Muscle of back (tissue), 13 donors: ENCODE measurements at places on chromosomes 6 and 20.

DNA sequence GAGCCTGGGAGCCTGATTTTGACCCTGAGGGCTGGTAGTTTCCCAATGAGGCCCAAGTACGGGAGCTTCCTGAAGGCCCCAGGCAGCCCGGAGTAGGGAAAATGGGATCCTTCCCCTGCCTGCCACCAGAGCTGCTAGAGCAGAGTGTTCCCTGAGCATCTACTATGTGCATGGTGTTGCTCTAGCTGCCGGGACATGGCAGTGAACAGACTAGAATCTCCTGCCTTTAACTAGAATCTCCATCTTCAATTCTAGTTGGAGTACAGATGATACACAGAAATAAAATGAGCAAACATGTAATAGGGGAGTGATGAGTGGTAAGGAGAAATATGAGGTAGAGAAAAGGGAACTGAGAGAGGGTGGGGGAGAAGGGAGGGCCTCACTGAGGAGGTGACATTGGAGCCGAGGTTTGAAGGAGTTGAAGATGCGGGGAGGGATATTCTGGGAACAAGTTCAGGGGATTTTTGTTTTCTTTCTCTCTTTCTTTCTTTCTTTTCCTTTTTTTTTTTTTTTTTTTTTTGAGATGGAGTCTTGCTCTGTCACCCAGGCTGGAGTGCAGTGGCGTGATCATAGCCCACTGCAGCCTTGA, 18.5 kb downstream of the VSTM2L start:
- no peak for DNase-seq

DNA sequence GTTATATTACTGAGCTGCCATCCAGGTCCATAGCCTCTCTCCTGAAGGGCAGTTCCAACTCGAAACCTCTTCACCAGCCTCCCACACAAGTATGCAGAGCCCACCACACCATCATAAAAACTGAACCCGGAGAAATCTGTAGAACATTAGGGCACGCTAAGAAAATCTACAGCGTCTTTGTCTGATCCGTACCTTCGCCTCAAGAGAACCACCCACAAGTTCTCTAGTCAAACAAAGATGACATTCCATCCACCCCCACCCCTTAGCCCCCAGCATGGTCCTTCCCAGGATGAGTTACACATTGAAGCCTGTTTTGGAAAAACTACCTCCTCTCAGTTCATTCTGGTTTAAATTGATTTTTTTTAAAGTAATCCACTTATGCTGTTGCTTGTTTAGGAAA, 219.7 kb downstream of the ZMYND8 start:
- DNase-seq = no peak

- no peak for DNase-seq
These were observed 117.5 kb downstream of the FAM120B start for GRCh38 chr6:170423814-170424603.

DNA sequence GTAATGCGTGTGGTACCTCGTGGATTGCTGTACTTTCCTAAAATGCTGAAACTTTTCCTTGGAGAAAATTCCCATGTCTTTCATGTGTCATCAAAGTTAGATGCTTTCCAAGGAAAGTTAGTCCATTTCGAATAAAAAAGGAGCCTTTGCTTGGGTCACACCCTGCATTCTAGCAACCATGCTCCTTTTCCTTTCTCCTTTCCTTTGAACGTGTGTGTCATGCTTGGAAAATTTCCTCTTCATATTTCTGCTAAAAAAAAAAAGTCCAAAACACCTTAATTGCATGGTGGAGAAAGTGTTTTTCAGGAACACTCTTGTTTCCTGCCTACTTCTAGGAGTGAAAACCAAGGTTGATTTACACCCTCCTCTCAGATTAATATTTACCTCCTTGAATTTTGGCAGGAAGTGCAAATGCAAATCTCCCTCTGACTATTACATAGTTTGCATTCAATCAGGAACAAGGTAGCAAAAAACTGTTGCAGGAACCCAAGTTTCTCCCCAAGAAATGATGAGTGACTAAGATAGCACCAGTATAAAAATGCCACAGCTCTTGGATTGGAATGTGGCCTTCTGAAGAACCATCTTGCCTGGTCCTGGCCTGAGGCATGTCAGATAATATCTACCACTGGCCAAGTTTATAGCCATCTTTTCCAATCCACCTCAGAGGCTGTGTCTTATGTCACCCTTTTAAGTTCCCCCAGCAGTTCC, 590.6 kb downstream of the QKI start:
- no peak for DNase-seq

DNA sequence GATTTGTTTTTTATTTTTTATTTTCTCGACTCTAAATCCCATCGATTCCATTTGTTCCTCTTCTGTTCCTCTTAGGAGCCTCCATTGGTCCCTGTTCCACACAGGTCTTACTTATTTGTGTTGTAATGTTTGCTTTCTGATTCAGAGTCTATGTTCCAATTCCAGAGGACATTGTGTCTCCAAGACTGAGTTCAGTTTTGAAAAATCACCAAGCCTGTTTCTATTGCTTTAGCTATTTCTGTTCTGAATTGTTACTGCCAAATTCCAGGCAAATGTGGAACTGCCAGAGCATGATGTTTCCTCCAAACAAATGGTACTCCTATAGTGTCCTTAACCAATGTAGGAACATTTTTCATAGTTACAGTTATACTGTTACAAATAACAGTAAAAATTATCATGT, 270.9 kb upstream of the SPTLC3 start:
- no peak for DNase-seq

- DNase-seq = no peak
These were observed 7.4 kb downstream of the EEF1A1 start for GRCh38 chr6:73513496-73513854.

DNA sequence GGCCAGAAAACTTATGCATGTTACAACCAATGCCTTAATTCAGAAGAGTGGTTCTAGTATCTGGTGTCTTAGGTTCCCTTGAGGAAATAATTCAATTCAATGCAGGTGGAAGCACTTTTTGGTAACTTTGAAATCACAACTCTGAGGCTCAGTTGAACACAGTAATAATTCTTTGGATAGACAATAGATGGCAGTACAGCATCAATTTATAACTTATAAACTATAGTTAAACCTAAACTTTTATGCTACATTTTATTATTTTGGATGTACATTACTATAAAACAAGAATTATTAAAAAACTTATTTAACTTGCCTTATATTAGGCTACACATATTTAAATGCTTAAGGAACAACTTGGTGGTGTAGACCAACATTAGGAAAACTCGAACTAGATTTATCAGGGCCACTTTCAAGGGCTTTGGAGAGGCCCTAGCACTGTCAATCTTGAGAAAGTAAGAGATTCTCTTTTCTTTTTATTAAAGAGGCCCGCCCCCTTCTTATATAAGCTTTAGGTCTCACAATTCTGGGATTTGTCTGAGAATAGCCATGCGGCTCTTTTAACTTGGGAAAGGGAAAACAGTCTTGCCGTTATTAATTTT, 85.9 kb downstream of the CRYBG1 start:
- no peak for DNase-seq

DNA sequence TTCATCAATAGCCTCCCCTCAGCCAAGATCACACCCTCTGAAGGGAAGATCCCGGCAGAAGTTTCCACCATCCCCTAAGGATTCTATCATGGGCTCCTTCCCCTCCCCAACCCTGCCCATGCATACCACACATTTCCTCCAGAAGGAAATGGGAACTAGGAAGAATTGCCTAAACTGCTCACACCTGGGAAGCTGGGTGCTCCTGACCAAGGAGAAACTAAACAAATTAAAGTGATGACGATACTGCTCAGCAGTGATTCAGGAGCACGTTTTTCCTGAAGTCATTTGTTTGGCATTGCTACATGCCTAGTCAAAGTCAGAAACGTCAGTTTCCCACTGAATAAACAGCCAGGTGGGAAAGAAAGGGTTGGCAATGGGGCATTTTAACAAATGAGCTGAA, 136.1 kb upstream of the CDYL start:
- DNase-seq = no peak

DNA sequence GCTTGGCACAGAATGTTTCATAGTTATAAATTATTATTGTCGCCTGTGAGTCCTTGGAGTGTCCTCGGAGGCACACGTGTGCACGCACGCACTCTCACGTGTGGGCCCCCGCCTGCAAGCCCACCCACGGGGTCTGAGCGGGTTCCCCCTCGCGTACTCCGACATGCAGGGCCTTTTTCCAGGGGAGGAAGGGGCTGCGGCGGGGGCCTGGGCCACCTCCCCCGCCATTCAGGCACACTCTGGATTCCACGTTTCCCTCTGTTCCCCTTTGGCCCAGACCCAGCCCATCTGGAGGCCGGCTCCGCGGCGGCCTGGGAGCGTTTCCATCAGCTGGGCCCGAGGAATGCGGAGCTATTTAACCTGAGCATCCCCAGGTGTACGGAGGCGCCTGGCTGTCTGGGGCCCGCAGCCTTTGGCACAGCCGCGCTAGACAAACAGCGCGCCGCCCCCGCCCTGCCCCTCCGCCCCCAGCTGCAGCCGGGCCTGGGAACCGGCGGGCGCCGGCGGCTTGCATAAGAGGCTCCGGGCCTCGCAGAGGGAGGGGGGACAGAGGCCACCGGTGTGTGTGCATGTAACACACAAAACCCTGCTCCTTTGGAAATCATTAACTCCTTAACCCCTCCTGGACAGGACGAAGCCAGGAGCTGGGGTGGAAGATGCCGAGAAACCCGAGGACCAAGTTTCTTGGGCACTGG, 3.3 kb downstream of the ID1 start:
- peak; percentile 95 for DNase-seq

- DNase-seq = peak; percentile 49
These were observed 186.8 kb upstream of the RREB1 start for GRCh38 chr6:6920987-6921313.

DNA sequence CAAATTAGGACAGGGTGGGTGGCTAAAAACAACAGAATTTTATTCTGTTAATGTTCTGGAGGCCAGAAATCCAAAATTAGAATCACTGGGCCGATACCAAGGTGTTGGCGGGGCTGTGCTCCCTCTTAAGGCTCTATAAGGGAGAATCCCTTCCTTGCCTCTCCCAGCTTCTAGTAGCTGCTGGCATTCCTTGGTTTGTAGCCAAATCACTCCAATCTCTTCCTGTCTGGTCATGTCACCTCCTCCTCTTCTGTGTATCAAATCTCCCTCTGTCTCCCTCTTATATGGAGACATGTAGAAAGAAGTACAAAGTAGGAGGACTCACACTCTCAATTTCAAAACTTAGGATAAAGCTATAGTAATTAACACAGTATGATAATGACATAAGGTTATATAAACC, 102.9 kb upstream of the SIRPA start:
- DNase-seq = no peak

- no peak for DNase-seq
These were observed 23.2 kb downstream of the UBE2V1 start for GRCh38 chr20:50089787-50090177.

DNA sequence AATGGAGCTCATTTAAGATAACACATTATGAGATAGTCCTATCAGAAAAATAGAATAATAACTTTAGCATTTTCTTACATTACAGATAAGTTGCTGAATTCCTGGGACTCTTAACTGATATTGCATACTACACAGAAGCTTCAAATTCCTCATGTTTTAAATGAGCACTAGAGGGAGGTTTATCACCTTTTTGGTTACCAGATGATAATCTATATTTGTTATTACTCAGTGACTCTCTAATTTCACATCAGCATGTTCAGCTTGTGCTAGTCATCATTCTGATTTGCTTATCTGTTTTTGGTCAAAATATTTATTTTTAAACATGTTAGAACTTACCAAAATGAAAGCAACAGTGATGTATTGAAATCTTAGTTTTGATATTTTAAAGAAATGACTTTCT, 20.5 kb upstream of the GJA10 start:
- DNase-seq = no peak

GRCh38 chr6:63807056-63807455, 171.5 kb downstream of the PHF3 start:
- no peak for DNase-seq

DNA sequence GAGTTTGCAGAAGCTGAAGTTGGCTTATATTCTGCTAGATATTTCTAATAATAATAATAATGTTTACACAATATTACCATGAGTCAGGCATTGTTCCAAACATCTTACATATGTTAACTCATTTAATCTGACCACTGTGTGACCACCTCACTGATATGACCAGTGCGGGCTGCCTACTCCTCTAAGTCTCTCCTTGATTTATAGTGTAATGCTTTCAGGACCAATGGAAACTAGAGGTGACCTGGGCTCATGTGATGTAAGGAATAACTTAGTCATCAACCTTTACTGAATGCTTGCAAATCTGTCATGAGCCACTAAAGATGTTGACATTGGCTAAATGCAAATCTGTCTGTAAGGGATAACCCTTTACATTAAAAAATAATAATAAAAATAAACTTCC, 51.1 kb upstream of the GPR6 start:
- DNase-seq = no peak
